PC-3 (cell line): ENCODE measurements at places on chromosomes 5 and 9.

DNA sequence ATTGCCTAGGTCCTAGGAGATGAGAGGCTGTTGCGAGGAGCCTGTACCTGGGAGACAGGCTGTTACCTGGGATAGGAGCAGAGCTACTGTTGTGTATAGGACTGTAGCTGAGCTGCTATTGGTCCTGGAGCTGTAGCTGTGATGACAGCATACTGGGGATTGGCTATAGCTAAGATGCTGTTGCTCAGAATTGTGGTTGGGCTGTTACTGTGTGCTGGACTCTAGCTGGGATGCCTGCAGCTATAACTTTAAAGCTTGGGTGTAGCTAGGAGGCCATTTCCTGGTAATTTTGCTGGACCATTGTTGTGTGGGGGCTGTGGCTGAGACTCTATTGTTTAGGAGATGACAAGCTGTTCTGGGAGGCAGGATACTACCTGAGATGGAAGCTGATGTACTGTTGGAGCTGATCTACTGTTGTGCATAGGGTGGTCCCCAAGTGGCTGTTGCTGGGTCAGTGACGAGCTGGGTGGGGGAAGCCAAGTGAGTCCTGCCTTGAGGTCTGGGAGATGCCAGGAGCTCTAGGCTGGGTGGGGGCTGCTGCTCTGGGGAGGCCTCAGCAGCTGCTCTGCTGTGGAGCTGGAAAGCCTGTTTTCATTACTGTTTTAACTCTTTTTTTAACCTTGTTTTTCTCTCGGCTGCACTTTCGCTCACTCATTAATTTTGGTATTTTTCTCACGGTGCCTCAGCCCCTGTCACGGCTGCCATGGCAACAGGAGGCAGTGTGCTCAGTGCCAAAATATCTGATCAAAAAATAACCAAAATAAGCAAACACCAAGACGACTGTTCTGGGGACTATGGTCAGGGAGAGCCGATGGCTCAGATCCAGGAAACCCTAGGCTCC lies 3.0 kb upstream of the PCDH1 start:
- no peak for DNase-seq

- peak; percentile 12 for DNase-seq
Observed at GRCh38 chr5:68911840-68912690, 181.7 kb upstream of the SLC30A5 start.

DNA sequence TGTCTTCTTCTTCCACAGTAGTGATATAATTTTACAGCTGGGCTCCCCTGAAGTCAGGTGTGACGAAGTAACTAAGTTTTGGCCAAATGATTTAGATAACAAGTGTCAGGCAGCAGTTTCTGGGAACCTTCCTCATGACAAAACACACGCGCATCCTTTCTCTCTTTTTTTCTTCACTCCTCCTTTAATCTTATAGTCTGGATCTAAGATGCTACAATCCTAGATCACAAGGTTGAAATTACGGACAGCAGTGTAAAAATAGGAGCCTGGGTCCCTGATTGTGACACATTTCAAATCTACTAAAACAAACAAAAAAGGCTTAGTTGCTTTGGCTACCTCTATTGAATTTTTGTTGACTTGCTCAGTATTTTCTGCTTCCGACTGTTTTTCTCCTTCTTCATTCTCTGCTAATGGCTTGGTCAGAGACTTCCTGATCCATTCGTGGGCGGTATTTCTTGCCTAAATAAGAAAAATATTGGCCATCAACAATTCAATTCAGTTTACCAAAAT lies 36.1 kb downstream of the FAM114A2 start:
- no peak for DNase-seq

DNA sequence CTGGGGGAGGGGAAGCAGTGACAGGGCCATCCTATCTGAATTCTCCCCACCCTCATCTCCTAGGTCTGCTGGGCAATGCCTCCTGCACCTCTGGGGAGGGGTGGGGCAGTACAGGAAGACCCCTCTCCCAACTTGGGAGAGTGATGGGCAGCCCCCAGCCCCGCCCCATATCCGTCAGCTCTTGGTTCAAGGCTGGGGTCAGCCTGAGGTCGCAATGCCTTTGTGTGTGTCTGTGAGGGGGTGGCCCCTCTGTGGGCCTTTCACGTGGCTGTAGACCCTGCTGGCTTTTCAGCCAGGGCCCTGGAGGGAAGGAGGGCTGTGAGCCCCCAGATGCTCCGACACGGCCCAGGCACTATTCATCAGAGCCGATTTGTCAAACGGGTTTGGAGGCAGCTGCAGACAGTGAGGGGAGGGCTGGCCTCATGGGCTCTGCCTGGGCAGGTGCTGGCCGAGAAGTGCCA lies 49.5 kb upstream of the RNU6ATAC start:
- DNase-seq, result no peak

- DNase-seq, result no peak
Observed at GRCh38 chr5:18526792-18527405, 892.6 kb downstream of the TAF11L14 start.

DNA sequence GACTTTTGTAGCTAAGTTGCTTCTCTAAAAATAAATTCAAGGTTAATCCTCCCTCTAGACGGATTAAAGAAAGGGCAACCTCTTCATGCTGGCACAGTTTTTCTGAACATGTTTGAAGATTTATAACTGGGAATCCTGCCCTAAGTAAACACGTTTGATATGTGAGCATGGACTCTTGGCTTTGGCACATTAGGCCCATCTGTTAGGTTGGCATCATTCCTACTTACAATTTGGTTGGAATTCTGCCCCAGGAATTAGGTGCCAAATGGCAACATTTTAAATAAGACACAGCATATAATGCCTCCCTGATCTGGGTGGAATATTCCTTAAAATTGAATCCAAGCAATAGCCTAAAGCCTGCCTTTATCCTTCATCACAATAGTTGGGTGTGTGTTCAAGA lies 372.3 kb upstream of the CDH18 start:
- no peak for DNase-seq

DNA sequence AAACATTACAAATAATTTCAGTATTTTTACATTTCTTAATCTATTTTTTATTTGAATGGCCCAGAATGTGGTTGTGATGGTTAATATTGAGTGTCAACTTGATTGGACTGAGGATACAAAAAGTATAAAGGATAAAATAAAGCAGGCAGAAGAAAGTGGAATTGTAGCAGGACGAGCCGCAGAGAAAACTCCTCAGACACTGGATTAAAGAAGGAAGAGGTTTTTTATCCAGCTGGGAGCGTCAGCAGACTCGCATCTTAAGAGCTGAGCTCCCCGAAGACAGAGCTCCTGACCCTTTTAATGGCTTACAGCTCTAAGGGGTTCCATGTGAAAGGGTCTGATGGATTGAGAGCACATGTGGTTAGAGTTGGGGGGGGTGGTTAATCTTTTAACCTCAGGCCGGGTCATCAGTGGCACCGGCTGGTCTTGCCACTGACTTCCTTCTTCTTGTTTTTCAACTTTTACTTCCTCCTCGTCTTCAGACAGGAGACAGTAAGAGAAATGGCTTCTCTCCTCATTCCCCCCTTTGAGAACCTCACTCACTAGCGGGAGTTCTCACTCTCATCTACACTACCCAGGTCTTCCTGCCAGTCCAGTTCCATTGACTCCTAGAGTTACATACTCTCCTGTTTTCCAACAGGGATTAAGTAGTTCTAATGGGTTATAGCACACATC lies 80.0 kb downstream of the TMEM161B start:
- DNase-seq, result no peak

DNA sequence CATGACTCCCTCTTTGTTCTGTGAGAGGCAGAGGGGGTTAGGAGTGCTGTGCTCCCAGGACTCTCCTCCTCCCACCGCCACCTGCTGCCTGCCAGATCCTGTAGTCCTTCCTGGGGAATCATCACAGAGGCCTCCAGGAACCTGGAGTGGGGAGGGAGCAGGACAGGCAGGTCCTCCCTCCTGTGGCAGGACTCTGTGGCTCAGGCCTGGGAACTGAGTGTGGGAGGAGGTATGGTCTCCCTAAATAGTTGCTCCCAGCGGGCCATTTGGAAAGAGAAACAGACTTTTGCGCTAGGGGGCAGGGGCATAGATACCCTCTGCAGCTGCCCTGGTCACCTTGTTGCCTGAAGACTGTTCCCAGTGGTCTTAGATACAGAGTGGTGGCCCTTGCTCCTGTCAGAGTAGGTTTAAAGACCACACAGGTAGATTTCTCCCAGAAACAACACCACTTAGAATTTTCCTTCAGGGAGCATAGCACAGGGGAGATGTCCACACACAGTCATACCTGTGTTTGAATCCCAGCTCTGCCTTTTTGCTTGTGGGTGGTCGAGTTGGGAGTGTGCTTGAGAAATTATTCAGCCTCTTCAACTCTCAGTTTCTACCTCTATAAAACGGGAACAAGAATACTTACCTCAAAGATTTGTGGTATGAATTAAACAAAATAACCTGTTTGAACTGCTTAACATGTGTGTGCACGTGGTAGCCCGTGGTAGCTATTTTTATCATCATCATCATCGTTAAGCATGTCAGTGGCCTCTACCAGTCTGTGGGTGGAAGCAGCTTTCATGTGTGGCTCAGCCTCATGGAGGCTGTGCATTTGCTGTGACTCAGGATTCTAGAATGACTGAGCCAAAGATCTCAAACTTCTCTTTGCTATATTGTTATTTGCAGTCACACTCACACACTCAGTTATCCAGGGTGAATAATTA lies 55.8 kb downstream of the SLC22A5 start:
- DNase-seq, result peak; percentile 53

DNA sequence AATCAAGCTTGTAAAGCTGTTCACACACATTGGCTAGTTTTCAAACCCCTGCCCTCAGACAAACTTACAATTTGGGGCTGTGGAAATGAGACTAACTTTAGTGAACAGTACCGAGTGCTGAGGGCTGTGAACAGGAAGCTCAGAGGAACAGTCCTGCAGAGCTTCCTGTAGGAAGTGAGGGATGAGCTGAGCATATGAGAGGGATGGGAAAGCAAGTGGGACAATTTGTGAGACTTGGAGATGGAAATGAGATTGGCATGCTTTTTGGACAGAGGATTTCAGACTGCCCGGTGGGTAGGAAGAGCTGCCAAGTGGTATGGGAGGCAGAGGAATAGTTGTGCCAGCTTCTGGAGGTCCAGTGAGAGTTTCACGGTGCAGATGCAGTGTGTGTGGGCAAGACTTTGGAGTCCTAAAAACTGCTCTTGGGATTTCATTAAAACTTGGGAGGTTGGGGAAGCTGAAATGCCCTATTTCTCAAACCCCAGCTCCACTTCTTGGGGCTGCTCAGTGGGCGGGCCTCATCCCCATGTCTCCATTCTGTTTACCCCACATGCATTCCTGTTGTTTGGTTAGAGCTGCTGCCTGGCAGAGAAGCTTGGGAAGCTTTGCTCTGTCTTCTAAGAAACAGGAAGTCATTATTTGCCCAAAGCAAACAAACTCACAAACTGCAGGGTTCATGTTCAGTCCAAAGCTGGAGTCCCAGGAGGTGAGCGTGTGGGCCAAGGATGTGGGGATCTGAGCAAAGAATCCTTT lies 267.5 kb downstream of the ZSWIM6 start:
- peak; percentile 71 for DNase-seq

DNA sequence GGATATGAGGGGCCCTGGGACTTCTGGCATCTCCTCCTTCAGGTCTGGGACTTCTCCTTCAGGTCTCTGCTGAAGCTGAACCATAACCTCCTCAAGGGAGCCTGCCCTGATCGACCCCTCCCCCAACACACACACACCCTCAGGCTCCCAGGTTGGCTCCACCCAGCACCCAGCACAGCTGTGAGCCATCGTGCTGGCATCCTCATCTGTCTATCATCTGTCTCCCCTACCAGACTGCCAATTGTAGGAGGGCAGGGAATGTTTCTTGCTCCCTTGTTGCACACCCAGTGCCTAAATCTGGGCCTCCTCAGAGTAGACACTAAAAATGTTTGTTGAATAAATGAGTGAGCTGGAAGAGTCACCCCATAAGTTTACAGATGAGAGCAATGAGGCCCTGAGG lies 71.4 kb downstream of the LRSAM1 start:
- DNase-seq, result peak; percentile 74

- DNase-seq, result no peak
Observed at GRCh38 chr5:162096448-162096847, 28.9 kb downstream of the GABRG2 start.

- no peak for DNase-seq
Observed at GRCh38 chr5:63820577-63820976, 141.7 kb downstream of the HTR1A start.

DNA sequence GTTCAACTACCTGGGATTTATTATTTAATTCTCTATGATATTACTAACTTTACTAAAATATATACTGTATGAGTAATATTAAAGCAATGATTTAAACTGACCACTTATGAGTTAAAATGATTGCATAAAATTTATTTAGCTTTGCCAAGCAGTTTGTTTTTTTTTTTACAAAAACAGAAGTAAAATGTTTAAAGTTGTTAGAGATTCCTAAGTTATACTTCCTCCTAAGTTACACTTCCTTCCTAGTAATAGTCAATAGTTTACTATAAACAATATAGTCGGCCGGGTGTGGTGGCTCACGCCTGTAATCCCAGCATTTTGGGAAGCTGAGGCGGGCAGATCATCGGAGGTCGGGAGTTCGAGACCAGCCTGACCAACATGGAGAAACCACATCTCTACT lies 23.7 kb upstream of the LRRC19 start:
- DNase-seq, result no peak

- DNase-seq, result no peak
Observed at GRCh38 chr5:132095424-132095972, 21.9 kb downstream of the CSF2 start.

DNA sequence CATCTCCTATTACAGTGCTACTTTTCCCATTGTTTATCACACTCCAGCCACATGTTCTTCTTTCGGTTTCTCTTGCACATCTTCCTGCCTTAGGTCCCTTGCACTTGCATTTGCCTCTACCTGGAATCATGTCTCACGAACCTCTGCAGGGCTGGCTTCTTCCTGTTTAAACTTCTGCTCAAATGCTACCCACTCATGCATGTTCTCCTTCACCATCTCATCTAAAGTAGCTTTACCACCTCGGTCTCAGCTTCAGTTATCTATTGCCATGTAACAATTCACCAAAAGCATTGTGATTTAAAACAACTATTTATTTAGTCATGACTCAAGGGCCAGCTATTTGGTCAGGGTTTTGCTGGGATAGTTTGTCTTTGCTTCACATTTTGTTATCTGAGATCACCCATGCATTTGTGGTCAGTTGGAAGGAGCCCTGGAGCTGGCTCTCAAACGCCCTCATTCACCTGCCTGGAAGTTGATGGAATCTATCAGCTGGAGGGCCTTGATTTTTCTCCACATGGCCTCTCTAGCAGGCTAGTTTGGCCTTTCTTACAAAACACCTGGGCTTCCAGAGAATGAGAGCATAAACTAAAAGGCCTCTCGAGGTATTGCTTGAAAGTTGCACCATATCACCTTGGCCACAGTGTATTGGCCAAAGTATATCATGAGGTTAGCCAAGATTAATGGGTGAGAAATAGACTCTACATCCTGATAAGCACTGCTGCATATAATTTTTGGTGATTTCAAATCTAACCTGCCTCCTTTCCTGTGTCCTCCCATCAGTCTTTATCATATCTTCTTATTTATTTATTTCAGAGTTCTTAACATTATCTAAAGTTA lies 21.4 kb downstream of the SPINK1 start:
- DNase-seq, result peak; percentile 91

DNA sequence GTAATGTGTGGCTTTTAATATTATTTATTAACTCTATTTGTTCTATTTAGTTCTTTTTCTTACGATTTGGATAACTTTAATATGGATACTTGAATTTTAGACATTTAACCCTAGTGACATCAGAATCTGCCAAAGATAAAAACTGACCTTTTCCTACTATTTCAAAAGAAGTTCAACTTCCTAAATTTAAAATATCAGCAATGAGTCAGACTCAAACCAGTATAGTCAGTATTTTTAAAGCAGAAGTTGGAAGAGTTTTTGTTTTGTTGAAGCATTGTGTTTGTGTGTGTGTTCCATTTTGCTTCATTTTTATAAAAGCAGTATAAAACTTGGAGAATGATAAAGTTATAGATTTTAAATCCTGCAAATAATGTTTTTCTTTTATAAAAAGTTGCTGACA lies 251.8 kb upstream of the RASA1 start:
- peak; percentile 39 for DNase-seq

GRCh38 chr9:27353474-27354229 lies 56.7 kb upstream of the EQTN start:
- DNase-seq, result no peak
